ENCODE measurements at places on chromosomes 5 and 9.

DNA sequence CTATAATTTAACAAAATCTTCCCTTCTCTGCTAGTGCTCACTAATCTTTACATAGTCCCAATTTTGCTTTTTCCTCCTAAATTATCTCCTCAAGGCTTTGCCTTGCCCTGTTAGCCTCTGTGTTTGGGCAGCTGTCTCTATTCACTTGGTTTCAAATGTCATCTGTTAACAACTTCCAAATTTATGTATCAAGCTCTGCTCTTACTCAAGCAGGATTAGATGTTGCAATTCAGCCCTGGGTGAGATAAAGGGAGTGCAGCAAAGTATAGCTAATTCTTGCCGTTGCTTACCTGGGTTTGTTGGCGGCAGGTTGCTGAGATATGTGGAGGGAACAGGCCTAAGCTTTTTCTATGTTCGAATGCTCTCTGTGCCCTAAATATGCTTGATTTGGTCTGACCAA, 483.8 kb downstream of the DMAC1 start:
- H3K4me3 ChIP-seq = peak overlapping the region; percentile 32
- no peaks in the 10 kb centered on the region for H3K36me3 ChIP-seq
- H3K27me3 ChIP-seq = no peaks in the 10 kb centered on the region
- DNase-seq = no peak

DNA sequence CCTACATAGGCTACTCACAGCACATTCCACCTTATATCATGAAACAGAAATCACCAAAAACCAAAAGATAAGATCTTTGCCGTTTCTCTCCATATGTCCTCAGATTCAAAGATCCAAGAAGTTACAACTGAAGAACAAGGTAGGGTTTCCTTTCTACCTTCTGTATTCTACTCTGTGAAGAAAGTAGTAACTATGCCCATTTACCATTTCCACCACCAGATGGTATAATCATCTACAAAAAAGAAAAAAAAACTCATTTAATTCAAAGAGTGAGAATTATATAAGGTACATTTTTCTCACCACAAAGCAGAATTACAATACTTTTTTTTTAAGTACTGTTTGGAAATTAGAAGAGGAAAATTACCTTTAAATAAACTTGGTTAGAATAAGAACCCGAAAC, 172.6 kb upstream of the PTGER4 start:
- H3K4me1 ChIP-seq = no peaks in the 10 kb centered on the region
- H3K27ac ChIP-seq = no peak overlapping the region
- no peak for DNase-seq
- H3K27me3 ChIP-seq = no peaks in the 10 kb centered on the region
- H3K36me3 ChIP-seq = no peaks in the 10 kb centered on the region
- no peak overlapping the region for H3K4me3 ChIP-seq

GRCh38 chr5:79436821-79437220, 77.1 kb downstream of the HOMER1 start:
- H3K4me3 ChIP-seq = no peak overlapping the region
- no peak for DNase-seq

DNA sequence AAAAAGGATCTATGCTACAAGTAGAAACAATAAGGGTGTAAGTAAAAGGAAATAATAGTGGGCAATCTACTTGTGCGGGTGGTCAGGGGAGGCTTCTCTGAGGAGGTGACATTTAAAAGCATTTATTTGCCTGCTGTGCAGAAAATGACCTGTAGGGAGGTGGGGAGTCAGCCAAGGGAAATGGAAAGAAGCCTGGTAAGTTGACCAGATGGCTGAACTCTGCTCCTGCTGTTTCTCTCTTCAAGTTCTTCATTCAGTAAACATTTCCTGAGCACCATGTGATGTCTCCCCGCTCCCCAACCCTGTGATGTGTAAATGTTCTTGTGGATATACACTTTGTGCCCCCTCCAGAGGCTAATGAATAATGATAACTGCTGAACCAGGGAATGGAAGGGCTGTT, 9.9 kb upstream of the SPIN1 start:
- no peak overlapping the region for H3K27ac ChIP-seq
- DNase-seq = no peak
- H3K27me3 ChIP-seq = no peaks in the 10 kb centered on the region
- no peaks in the 10 kb centered on the region for H3K36me3 ChIP-seq
- H3K4me3 ChIP-seq = no peak overlapping the region

DNA sequence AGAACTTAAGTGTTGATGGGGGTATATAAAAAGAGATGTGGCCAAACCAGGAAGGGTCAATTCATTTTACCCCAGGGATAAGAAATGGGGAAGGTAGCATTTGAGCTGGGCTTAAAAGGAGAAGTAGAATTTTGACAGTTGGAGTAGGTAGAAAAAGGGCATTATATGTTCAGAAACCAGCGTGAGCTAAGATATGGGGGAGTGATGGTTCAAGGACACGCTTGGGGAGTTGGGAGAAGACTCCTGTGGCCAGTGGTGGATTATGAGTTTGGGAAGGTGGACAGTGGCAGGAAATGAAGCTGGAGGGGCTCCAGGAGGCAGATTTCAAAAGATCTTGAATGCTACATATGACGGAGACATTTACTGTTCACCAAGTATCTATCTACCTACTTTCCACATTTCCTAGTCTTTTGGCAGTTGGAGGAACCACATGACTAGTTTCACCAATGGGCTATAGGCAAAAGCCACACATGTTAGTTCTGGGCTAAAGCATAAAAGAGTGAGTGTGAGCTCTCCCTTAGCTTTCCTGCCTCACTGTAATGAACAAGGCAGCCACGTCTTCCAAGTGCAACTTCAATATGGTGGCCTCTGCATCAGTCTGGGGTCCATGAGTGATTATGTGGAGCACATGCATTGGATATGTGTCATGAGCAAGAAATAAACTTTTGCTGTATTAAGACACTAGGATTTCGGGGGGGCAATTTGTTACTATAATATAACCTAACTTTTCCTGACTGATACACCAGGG, 15.7 kb upstream of the GSN start:
- H3K36me3 ChIP-seq = no peaks in the 10 kb centered on the region
- H3K27ac ChIP-seq = no peak overlapping the region
- H3K4me1 ChIP-seq = peaks cover 3% of the 10 kb centered on the region
- no peak for DNase-seq
- H3K27me3 ChIP-seq = no peaks in the 10 kb centered on the region

DNA sequence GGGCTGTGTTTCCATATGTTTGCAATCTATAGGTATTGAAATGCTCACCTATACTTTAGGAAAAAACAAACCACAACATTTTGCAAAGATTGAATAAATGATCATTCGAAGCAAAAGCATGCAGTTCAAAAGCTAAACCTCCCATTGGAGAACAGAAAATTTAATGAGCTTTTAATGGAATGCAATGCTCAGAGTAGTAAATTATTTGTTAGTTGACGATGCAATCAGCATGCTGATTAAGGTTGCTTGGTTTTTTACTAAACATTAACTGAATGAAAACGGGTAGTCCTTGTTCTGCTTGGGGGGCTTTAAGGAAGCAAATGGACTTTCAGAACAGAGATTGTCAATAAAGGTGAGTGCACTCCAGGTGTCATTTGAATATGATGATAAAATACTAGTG, 123.3 kb upstream of the TMEM161B start:
- no peak overlapping the region for H3K4me3 ChIP-seq
- no peaks in the 10 kb centered on the region for H3K4me1 ChIP-seq
- H3K27me3 ChIP-seq = no peaks in the 10 kb centered on the region
- no peak for DNase-seq
- H3K36me3 ChIP-seq = no peaks in the 10 kb centered on the region
- no peak overlapping the region for H3K27ac ChIP-seq

DNA sequence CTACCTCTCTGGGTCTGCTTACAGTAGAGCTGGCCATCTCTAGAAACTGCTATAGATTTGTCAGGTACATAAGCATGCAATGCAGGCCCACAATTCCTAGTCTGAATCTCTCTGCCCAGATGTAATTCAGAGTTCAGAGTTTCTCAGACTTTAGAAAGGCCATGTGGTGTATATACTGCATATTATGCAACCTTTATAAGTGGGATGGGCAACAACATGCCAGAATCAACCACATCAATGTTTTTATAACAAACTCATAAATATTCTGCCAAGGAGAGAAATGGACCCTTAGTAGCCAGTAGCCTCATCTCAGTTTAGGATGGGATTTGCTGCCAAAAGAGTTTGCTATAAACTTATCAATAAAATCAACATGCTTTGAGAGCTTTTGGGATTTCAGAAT, 78.8 kb downstream of the SLC1A1 start:
- no peak overlapping the region for H3K4me3 ChIP-seq
- DNase-seq = no peak
- H3K27me3 ChIP-seq = no peaks in the 10 kb centered on the region
- H3K27ac ChIP-seq = no peak overlapping the region
- H3K36me3 ChIP-seq = no peaks in the 10 kb centered on the region
- H3K4me1 ChIP-seq = no peaks in the 10 kb centered on the region

GRCh38 chr9:10704720-10705119, 91.9 kb upstream of the PTPRD start:
- no peaks in the 10 kb centered on the region for H3K36me3 ChIP-seq
- no peak overlapping the region for H3K27ac ChIP-seq
- DNase-seq = no peak
- H3K4me1 ChIP-seq = no peaks in the 10 kb centered on the region

GRCh38 chr9:136316896-136317676, 10.3 kb upstream of the GPSM1 start:
- no peaks in the 10 kb centered on the region for H3K4me1 ChIP-seq
- H3K27me3 ChIP-seq = no peaks in the 10 kb centered on the region
- no peak for DNase-seq
- no peak overlapping the region for H3K27ac ChIP-seq
- no peaks in the 10 kb centered on the region for H3K36me3 ChIP-seq
- no peak overlapping the region for H3K4me3 ChIP-seq

DNA sequence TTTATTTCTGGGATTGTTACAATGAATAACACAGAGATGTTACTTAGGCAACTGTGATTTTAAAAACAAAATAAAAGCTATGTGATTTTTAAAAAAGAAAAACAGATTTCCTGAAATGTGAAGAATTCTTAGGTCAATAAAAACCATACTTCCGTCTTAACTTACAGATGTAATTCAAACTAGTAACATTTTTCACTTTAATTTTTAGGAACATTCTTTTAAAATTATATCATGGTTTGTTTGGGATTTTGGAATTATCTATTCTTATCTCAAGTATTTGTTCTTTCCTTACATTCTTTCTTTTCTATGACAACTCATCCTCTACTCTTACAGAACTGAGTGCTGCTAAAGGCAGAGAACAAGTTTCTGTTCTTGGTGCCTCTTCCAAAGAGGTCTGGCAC, 159.5 kb downstream of the RAPGEF6 start:
- H3K27ac ChIP-seq = peak overlapping the region; percentile 60
- no peak overlapping the region for H3K4me3 ChIP-seq
- peaks cover 8% of the 10 kb centered on the region for H3K4me1 ChIP-seq
- DNase-seq = no peak

DNA sequence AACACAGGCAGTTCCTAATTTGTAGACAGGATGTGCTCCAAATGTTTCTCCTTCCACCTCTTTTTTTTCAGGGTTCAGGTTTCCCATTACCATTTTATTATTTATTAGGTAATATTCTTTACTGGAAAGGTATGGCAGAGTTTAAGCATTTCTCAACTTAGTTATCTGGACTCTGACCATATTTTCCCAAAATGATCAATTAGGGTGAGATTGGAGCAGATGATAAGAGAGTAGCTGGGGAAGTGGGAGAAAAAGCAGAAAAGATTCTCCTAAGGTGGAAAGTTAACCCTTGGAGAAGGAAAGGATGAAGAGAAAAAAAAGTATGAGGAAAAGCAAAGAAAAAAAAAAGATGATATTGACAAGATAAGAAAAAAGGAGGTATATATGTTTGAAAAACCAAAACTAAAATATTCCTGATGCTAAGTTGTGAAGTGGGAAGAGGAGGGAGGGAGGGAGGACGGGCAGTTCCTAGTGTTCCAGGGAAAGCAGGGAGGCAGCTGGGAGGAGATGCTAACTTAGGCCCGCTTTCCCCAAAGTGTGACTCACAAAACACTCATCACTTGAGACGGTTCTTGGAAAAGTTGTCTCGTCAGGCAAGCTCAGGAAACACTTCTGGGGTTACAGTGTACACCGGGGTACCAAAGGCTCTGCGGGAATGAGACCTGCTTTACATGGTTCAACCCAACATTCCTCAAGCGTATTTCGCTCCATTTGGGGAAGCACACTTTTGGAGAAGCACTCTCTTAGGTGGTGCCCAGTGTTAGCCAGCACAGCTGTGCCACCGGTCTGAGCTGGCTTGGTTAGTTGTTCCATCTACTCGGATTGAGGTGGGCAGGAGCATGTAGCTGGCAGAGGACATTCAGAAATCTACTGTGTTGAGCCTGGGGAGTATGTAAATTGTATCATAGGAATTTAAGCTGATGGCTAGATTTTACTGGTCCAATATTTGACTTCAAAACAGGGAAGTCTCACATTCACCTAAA, 35.1 kb downstream of the B4GALT1 start:
- no peak overlapping the region for H3K4me3 ChIP-seq
- no peaks in the 10 kb centered on the region for H3K27me3 ChIP-seq
- DNase-seq = no peak
- H3K36me3 ChIP-seq = peaks cover 32% of the 10 kb centered on the region
- H3K27ac ChIP-seq = no peak overlapping the region
- peaks cover 66% of the 10 kb centered on the region for H3K4me1 ChIP-seq

DNA sequence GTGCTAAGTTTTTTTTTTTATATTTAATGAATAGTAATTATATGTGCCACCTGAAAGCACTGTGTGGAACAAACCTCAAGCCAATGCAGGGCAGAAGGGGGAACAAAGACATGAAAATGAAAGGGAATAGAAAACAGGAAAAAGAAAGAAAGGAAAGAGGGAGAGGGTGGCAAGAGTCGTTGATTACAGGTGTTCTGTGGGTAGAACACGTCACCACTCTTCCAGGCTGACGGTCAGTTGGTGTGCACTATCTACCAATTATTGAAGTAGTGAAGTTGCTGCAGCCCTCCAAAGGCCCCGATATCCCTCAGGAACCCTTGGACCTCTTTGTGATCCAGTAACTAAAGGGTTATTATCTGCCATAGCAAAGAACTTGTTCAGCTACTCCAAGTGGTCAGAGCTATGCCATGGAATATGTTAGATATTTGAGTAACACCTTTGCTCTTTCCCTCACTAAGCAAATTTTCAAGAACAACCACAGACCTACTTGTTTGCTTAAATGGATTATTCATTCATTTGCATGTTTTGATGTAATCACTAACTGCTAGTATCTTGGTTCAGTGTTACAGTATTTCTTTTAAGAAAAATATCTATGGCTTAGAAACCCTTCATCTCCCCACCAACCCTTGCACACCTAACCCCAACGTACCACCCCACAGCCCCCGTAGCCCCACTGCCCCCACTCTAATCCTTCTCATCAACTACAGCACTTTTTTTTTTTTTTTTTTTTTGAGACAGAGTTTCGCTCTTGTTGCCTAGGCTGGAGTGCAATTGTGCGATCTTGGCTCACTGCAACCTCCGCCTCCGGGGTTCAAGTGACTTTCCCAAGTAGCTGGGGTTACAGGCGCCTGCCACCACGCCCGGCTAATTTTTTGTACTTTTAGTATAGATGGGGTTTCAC, 31.3 kb downstream of the FYB1 start:
- H3K36me3 ChIP-seq = no peaks in the 10 kb centered on the region
- DNase-seq = no peak
- H3K4me1 ChIP-seq = no peaks in the 10 kb centered on the region
- H3K4me3 ChIP-seq = no peak overlapping the region
- no peak overlapping the region for H3K27ac ChIP-seq
- no peaks in the 10 kb centered on the region for H3K27me3 ChIP-seq
